ENCODE measurements at places on chromosomes 12 and 14.

- DNase-seq: no peak
These were observed 1455.6 kb upstream of the TMEM132C start for GRCh38 chr12:126811391-126811790.

DNA sequence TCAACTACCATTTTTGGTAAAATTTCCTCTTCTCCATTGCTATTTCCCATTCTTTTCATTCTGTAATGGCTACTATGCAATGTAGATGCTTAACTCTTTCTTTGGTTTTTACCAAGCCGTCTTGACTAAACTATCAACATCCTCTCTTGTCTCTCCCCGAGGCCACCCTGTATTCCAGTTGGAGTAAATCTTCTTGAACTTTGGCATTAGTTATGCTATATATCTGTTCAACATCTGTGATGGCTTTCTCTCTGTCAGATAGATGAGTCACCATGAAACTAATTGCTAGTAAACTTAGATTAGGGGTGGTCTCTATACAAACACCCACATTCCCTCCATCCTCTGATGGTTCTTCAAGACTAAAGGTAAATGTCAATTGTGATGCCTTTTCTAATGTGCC, 63.4 kb downstream of the LMO3 start:
- no peak for DNase-seq

- DNase-seq: no peak
These were observed 297.6 kb downstream of the TMEM132D start for GRCh38 chr12:129606239-129606638.

DNA sequence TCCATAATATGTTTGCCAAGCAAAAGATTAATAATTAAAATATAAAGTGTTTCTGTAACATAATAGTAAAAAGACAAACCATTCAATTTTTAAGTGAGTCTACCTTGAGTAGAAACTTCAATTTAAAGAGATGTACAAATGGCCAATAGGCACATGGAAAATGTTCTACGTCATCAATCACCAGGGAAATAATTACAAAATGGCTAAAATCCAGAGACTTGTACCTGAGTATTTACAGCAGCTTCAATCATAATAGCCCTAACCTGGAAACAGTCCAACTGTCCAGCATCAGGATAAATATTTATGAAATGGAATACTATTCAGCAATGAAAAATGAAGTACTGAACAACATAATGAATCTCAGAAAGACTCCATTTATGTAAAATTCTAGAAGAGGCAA, 95.5 kb upstream of the FAR2 start:
- no peak for DNase-seq
